ENCODE measurements at places on chromosomes 2 and 18. TPM values are rescaled to one million over a fixed set of nuclear protein-coding genes. Genes with fewer than 3 reads are reported as not detected.

RBKS gene
- total RNA-seq = 1.6 TPM

ESCO1 gene
- total RNA-seq = 12.4 TPM

VSNL1 gene
- total RNA-seq = not detected

MAB21L4 gene
- total RNA-seq = not detected

SAP130 gene
- total RNA-seq = 10.7 TPM

GLI2 gene
- 1.7 TPM for total RNA-seq

HOXD8 gene
- 14.2 TPM for total RNA-seq

IHH gene
- not detected for total RNA-seq

GCG gene
- total RNA-seq = not detected

MYOM1 gene
- 0.15 TPM for total RNA-seq

MLPH gene
- 27.2 TPM for total RNA-seq

CRYBA2 gene
- total RNA-seq = not detected
